Myocyte (in vitro differentiated cells): ENCODE measurements at places on chromosomes 6 and 20. TPM values are rescaled to one million over a fixed set of nuclear protein-coding genes. Genes with fewer than 3 reads are reported as not detected.
A peak's percentile ranks its signal among the peaks of the same experiment; 100 is the strongest.

DNA sequence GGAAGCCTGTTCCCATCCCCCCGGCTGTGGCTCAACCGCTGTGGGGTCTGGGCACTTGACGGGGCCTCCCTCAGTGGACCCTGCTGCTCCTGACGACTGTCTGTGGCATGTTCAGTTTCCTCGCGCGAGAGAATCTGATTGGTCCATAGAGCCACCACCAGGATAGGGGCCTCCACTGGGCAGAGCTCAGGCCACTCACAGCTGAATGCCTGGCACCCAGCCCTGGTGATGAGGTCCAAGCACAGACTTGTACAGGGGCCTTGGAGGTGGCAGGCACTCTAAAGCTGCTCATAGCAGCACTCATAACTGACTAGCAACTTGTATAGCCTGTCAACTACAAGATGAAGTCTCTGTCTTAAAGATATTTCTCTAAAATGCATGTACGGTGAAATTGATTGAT is 368.1 kb downstream of the NRN1 start:
- DNase-seq: no peak

DNA sequence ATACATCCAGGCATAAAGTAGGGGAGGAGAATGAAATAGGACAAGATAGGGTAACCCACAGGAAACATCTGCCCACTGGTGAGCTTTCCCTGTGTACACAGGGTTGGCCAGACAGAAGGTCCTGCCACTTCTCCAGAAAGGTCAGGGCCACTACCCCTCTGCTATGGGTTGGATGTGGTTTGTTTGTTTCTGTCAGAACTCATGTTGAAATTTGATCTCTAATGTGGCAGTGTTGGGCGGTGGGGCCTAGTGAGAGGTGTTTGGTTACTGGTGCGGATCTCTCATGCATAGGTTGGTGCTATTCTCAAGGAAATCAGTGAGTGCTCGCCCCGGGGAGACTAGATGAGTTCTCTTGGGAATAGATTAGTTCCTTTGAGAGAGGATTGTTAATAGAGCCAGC is 15.6 kb upstream of the MAS1 start:
- DNase-seq: no peak

DNA sequence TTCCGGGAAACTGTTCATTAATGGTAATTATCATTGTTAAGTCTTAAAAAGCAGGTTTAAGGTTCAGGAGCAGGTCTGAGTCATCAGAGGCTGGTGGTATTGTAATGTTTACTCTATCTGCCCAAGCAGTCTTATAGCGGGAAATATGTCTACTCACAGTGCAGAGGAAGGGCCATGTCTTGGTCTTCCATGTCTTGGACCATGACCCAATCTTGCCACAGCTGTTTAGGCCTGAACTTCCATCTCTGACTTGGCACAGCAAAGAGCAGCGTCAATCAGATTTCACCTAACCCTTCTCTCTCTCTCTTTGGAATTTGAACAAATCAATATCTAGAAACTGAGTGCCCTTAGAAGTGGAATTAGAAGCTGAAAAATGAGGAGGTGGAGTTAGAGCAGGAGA is 25.8 kb downstream of the SLC2A12 start:
- DNase-seq: no peak

DNA sequence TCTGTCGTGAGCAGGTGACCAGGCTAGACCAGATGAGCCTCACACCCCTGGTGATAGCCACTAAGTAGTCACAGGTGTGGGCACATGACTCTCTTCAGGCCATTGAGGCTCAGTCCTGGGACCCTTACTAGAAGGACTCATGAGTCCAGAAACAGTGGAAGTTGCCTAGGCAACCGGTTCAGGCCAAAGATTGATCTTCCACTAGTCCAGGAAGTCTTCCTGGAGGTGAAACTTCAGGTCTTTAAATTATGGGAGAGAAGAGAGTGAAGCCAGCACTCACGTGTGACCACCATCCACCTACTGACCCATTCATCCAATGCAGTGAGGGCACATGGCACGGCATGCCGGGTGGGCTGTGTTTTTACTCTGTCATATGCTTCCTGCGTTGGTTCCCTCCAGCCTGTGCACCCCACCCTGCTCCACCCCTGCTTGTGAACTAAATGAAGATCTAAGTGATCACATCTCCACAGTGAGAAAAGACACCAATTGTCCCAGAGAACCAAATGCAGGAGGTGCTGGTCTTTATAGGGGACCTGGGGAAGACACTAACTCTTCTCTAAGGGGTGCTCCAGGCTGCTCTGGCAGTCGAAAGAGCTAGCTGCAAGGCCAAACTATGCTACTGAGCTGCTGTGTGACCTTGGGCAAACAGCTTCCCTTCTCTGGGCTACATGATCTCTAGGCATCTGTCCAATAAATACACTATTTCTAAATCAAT is 12.5 kb upstream of the STX16 start:
- DNase-seq: no peak

GRCh38 chr20:58990651-58991445 is 9.8 kb downstream of the NELFCD start:
- no peak for DNase-seq

The PDE7B gene
- total RNA-seq: 0.52 and 1.0 TPM in 2 replicates

DNA sequence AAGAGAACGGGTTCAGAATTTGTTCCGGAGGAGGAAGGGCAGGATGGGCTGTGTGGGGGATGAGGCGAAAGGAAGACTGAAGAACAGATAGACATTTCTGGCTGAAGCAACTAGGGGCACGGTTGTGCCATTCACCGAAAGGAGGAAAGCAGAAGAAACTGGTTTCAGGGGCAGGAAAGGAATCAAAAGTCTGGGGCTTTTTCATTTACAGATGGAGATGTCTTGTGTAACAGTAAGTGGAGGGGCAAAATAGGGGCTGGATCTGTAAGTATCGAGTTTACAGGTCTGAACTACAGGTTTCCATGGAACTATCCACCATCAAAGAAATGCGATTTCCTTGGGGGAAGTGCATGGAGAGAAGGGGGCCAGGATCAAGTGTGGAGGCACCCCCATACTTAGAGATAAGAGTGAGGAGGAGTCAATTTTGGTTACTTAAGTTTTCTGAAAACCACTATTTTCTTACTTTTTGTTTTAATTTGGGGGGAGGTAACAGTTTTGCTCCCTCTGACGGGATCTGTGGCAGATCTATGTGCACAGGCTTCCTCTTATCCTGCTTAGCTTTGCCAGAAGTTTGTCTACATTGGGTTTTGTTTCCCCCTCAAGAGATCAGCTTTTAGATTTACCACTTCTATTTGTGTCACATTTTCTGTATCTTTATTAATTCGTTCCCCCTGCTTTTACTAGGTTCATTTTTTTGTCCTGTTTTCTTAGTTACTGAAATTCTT is 120.1 kb downstream of the SLC23A2 start:
- no peak for DNase-seq

GRCh38 chr20:19473922-19474286 is 261.5 kb downstream of the SLC24A3 start:
- no peak for DNase-seq

- peak; percentile 74 for DNase-seq
Measured at GRCh38 chr20:50982363-50982762, 23.7 kb downstream of the MOCS3 start.

DNA sequence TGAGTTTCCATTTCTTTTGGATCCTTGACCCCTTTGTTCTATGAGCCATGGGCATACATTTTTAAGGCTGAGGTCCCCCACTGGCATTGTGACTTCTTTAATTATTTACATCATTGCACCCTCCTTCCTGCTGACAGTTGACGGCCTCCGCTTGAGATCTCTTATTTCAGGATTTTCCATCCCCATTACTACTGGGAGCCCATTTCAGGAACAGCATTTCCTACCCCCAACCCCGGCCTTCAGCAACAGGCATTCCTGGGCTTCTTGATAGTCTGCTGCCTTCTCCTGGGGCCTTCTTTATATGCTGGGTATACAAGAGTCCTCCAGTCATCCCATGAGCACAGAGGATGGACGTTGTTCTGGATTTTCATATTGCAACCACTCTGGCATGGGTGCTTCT is 3.8 kb downstream of the ULBP1 start:
- no peak for DNase-seq

- no peak for DNase-seq
Measured at GRCh38 chr6:95935736-95936135, 80.0 kb upstream of the FUT9 start.

DNA sequence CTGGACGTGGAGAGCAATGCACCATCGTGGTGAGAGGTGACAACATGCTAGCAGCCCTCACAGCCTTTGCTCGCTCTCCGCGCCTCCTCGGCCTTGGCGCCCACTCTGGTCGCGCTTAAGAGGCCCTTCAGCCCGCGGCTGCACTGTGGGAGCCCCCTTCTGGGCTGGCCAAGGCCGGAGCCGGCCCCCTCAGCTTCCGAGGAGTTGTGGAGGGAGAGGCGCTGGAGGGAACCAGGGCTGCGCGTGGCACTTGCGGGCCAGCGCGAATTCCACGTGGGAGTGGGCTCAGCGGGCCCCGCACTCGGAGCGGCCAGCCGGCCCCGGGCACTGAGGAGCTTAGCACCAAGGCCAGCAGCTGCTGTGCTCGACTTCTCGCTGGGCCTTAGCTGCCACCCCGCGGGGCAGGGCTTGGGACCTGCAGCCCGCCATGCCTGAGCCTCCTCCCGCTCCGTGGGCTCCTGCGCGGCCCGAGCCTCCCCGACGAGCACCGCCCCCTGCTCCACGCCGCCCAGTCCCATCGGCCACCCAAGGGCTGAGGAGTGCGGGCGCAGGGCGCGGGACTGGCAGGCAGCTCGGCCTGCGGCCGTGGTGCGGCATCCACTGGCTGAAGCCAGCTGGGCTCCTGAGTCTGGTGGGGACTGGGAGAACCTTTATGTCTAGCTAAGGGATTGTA is 3.8 kb downstream of the GPX6 start:
- DNase-seq: no peak

DNA sequence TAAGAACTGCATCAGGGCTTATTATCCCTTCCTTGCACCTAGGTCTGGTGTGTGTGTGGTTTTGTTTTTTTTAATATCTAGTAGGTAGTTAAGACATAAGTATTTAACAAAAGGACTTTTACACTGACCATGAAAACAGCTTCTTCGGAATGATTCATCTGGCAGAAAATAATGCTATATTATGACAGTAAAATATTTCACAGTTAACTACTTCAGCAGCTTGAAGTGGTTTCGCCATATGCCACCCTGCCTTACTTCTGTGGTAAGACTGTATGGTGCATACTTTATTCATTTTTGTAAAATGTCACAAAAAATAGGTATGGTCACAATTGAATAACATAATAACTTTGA is 858 bp upstream of the PTPRK start:
- no peak for DNase-seq

GRCh38 chr20:35104685-35105295 is 12.2 kb upstream of the TRPC4AP start:
- no peak for DNase-seq

The FNDC11 gene
- 0.75 TPM in 1 of 2 replicates, not detected in the other for total RNA-seq

The ARMC2 gene
- 2.3 and 2.9 TPM in 2 replicates for total RNA-seq

DNA sequence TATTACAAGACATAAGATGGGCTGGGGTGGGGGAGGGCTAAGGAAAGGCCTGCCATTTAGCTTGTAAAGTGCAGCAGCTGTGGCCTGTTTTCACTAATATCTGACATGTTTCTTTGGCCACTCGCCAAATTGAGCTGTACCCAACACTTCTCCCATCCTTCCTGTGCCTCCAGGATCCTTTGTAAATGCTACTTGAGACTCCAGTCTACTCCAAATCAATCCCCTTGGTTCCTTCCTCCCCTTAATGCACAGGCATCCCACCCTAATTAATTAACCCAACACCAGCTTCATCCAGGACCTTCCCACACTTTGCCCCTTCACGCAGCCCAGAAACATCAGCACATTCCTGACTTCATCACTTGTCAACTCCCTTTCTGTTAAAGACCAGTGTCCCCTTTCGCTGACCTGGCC is 55.0 kb upstream of the TCF21 start:
- peak; percentile 82 for DNase-seq

- no peak for DNase-seq
Measured at GRCh38 chr6:6460416-6460815, 128.1 kb upstream of the LY86 start.

The TRAPPC3L gene
- total RNA-seq: 0.35 TPM in 1 of 2 replicates, not detected in the other

DNA sequence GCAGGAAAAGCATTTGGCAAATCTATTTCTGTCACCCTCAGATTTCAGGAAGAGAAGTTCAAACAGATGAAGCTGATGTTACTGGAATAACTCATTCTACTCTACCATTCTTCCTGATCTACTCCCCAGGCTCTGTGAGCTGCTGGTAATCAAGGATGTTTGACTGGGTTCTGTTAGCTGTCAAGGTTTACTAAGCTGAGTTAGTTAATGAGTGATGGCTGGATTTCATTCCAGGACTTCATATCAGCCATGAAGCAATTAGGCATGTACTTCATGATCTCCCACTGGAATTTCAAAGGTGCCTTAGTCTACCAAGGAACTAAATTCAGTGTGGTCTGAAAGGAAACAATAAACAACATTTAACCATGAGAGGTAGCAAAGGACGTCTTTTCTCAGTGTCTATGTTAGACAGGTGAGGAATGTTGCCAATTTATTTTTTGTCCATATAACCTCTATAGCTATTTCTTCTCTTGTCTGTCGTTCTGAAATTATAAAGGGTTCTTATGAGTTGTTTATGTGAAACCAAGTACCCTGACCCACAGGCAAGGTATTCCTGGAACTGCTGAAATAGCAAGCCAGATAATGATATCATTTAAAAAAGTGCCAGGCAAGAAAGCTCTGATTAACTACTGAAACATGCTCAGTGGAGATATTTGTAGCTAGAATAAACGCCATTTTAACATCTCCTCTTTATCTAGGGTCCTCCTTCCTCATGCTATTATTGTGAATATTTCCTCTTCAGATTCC is 112.9 kb downstream of the BACH2 start:
- no peak for DNase-seq

DNA sequence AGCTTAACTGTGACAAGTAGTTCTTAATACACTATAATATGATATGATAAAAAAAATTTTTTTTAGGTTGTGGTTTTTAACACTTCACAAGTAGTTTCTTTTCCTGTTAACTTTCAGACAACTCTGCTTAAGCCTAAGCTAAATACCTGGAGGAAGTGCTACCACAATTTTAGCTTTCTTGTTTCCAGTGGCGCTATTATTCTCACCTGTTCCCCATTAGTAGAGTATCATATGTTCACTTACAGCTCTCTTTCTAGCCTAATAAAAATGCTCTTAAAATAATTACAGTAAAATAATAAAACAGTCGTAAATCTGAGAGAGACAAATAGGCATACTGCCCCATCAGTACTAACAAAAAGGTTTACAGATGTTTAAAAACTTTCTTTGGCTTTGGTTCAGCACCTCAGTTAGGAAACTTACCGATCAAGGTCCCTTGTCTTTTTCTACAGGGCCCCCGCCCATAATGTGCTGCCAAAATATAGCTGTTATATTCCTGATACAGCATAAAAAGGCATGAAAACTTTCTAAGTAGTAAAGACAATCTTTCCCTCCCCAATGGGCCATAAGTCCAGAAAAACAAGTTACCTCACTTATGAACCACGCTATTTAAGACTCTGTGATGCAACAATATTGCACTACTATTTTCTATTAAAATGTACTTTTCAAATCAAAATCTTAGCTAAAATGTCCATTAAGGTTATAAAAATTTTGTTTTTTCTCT is 57.9 kb downstream of the SESN1 start:
- no peak for DNase-seq
